EH (cell line): ENCODE measurements at places on chromosomes 2 and 18.

GRCh38 chr2:153477636-153478288 lies 800 bp downstream of the RPRM start:
- no peak for DNase-seq

GRCh38 chr2:102717308-102718018 lies 44.4 kb upstream of the TMEM182 start:
- DNase-seq = peak; percentile 46

GRCh38 chr2:8794923-8795825 lies 42.2 kb downstream of the KIDINS220 start:
- DNase-seq = peak; percentile 88

- no peak for DNase-seq
These were observed 76.2 kb downstream of the NRP2 start for GRCh38 chr2:205758500-205758899.

DNA sequence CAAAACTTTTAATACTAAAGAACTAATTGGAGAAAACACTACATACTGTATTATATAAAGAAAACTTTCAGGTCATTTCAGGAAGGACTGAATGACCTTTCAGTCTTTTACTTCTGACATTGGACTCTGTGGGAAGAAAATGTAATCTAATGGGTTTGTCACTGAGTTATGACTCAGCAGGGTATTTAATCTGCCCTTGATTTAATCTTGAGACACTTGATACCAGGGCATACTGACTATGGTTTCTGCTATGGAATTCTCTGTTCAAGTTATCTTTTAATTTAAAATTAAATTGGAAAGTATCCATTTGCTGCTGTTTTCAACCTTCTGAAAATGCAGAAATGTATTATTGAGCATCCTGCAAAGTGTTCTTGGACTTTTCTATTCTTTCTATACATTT lies 354.2 kb upstream of the GALNT5 start:
- peak; percentile 54 for DNase-seq

DNA sequence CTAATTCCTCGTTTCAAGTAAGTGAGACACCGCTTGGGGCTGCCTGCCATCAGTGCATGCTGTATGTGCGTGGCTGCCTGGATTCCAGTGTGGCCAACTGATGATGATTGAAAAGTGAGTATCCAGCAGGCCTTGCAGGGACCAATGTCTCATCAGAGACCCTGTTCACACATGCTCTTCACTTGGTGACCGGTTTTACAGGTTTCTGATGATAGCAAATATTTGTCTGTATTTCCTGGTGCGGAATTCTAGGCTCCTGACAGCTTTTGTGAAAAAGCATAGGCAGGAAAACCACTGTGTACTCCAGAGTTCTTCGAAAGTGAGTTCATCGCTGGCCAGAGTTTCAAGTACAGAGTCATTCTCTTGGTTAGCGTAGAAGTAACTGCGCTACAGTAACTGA lies 13.8 kb upstream of the YWHAQ start:
- DNase-seq = no peak

DNA sequence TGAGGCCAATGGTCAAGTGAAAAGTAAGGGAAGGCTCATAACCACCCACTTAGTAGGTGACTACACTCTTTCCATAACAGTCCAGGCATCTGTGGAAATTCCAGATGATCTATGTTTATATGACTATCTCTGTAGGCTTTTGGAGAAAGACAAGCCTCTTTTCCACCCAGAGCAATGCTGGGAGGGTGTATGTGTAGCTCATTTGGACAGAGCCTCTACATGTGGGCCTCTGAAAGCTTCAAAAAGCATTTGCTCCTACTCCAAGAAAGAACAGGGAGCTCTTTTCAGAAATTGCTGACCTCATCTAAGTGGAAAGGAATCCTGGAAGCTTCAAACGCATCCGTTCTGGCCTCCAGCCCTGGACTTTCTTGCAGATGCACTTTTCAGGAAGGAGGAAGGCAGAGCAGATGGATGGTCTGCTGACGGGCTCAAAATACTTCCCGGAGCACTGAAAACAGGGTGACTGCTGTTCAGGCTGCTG lies 308.7 kb downstream of the LRATD1 start:
- no peak for DNase-seq

- peak; percentile 6 for DNase-seq
These were observed 44.7 kb downstream of the AFTPH start for GRCh38 chr2:64568836-64569235.

GRCh38 chr2:91442246-91442905 lies 2750.9 kb downstream of the RPIA start:
- DNase-seq = no peak

GRCh38 chr2:9675415-9676351 lies 44.9 kb upstream of the YWHAQ start:
- peak; percentile 98 for DNase-seq

DNA sequence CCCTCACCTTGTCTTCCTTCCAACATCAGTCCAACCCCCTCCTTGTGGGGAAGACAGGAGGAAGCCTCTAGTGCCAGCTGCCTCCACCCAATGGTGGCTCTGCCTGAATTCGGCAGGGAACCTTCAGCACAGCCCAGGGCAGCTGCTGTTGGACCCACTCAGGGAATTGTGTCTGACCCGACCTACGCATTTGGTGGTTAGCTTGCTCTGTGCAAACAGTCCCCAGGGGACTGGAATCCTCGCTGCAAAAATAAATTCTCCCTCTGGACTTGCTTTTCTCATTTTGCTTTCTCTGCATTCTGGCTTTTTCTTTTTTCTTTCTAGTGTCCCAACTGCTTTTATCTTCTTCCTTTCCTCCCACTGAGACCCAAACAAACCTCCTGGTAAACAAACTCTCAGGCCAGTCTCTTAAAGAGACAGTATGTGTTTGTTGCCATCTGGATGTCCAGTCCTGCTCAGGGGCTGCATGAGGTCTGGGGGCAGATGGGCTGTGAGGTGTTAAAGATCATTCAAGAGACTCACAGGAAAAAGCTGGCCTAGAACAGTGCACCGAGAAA lies 137.7 kb upstream of the HAAO start:
- peak; percentile 74 for DNase-seq

- peak; percentile 81 for DNase-seq
These were observed 49.2 kb upstream of the CDC42EP3 start for GRCh38 chr2:37720533-37721200.

DNA sequence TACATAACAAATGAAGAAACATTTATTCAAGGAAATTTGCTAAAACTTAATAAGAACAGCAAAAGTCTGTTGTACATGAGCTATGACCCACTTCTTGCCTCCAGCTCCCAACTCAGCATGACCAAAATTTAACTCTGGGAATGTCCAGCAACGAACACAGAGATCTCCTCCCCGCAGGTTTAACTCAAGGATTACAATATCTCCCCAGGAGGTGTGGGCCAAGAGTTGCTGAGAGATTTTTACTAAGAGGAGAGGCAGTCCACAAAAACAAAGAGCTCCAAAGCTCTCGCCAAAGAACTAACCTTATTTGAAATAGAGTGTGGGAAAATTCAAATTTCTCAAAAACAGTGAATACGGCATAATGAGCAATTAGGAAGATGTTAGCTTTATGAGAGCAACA lies 318.5 kb downstream of the GRB14 start:
- DNase-seq = no peak

- peak; percentile 16 for DNase-seq
These were observed 331.1 kb downstream of the PLCL1 start for GRCh38 chr2:198135481-198135934.

- peak; percentile 69 for DNase-seq
These were observed 44.1 kb downstream of the C1D start for GRCh38 chr2:68018727-68019126.

GRCh38 chr2:10235099-10235908 lies 67.4 kb upstream of the HPCAL1 start:
- no peak for DNase-seq

- DNase-seq = no peak
These were observed 2184.6 kb upstream of the PIK3C3 start for GRCh38 chr18:39770399-39770798.

- DNase-seq = no peak
These were observed 37.5 kb downstream of the DHRS9 start for GRCh38 chr2:169106563-169107545.

DNA sequence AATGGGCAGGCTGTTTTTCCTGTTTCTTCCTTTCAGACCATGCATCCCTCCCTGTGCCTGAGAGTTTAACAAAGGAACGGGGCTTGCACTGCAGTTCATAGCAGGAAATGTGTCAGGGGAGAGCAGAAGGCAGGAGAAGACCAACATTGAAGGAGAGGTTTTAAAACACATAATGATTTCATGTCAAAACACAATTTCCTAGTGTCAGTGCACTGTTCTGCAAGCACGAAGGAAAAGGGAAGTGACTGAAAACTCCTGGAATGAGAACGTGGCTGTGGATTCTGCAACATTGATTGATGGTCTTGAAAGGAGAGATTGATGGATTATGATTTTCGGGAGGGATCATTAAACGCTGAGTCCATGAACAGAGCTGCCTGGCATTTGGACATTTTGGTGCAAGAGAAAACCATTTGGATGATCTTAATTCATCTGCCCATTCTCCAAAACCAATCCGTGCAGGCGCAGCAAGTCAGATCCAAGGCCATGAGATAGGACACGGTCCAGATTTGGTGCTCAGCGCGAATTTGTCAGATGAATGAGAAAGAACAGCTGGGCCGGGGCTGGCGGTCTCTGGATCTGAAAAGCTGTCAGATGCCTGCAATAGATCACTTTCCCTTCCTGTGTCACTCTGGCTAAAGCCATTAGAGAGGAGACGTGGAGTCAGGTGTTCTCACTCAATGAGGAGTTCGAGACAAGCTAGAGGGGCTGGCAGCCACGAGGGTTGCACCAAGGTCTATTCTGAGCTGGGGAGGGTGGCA lies 38.4 kb downstream of the C1QL2 start:
- DNase-seq = no peak

- DNase-seq = no peak
These were observed 53.2 kb downstream of the CSRNP3 start for GRCh38 chr2:165522719-165523118.

GRCh38 chr2:101152272-101153076 lies 1.3 kb upstream of the TBC1D8 start:
- peak; percentile 75 for DNase-seq

DNA sequence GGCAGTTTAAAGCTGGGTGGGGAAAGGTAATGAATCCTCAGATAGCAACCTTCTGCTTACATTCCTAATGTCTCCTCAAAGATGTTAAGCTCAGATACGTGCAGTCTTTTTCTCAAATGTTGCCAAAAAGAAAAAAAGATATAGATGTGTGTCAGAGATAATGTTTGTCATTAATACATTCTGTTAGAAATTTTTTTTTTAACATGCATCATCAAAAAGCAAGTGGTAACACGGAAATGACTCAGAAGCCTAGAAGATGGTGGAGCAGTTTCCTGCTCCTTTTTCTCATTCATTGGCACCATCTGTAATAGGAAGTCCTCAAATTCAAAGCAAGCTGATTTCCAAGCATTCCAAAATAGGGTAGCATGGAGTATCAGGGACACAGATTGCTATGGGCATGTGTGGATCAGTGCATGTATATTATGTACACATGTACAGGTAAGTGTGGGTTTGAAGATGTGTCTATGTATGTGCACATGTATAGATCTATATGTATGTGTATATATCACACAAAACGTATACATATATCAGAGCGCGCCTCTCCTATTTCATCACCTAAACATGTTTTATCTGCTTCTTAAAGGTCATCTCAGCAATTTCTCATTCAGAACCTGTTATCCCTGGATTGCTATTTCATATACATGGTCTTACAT lies 79.9 kb upstream of the ITGB6 start:
- DNase-seq = peak; percentile 80

DNA sequence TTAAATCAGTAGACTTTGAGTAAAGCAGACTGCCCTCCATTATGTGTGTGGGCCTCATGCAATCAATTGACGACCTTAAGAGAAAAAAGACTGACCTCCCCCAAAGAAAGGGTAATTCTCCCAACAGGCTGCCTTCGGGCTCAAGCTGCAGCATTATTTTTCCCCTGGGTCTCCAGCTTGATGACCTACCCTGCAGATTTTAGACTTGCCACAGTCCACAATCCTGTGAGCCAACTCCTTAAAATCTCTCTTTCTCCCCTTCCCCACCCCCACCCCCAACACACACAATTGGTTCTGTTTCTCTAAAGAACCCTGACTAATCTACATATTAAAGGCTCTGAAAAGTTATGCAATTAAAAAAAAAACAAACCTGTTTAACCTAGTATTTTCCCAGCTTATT lies 89.4 kb downstream of the RNF152 start:
- no peak for DNase-seq

DNA sequence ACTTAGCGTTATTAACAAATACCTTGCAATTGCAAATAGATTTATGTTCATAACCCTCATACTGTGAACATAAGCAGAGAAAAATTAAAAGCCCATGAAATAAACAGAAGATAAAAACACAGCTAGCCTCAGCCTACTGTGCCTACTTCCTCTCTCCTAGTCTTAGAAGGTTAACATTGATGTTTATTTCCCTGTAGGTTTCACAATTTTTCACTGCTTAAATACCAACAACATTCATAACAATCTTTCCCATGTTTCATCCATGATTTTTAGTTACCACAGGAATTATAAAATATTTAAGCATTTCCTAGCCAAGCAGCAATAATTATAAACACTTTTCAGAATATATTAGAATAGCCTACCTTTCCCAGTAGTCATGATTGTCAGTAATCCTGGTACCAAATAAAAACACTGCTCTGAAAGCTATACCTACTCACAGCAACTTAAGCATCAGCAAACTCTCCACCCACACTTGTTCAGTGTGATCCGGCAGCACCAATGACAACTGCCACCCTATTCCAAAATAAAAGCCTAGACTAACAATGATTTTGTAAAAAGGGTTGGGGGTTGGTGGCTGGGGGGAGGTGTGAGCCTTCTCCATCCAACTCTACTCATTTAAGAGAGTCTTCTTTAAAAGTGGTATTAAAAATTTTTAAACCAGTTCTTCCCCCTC lies 40.6 kb upstream of the RNU4ATAC start:
- DNase-seq = peak; percentile 59

- no peak for DNase-seq
These were observed 99.2 kb downstream of the SESTD1 start for GRCh38 chr2:179165356-179166000.

DNA sequence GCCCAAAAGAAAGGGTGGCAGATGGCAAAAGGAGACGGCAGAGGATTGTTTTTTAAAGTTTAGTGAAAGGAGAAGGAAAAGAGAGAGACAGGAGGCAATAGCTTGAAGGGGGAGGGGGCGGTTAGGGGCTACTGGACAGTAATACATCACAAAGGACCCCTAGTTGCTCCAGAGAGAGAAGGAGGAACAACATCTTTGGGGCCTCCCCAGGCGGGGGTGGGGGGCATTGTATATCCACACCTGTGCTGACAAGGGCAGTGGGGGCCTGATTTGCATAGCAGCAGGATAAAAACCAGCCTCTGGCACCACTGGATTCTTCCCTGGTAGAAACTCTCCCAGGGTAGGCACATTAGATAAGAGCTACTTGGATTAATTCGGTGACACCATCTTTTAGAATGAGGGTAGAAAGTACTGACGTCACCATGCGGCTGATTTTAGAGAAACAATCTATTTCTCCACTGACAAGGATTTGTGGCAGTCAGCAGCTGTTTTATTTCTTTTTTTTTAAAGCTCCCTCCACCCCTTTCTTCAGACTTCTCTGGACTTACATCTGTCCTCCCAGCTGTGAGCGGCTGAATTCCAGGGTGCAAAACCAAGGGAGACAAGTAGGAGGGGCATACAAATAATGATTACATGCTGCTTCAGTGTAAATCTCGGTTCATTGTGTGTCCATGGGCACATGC lies 199.8 kb upstream of the NRP2 start:
- no peak for DNase-seq

GRCh38 chr2:139721411-139721995 lies 941.3 kb upstream of the NXPH2 start:
- no peak for DNase-seq

GRCh38 chr2:19235308-19235707 lies 123.1 kb downstream of the OSR1 start:
- peak; percentile 73 for DNase-seq
